ENCODE measurements at places on chromosomes 4 and X.

DNA sequence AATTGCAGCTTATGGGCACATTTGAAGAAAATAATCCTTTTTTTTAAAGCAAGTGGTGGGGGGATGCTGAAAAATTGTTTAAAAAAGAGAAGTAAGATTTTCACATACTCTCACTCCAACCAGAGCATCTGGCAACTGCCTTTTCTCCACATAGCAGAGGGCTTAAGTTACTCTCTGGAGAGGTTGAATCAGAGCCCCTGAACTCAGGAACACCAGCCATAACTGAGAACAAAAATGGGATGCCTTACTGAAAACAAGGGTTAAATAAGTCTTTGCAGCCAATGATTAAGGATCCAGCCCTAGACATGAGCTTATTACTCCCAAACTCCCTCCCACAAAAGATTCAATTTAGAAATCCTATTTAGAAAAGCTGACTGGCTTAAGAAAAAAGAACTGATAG, 27.5 kb downstream of the CASK start:
- DNase-seq = no peak

GRCh38 chr4:152572417-152573086, 36.7 kb upstream of the FBXW7 start:
- no peak for DNase-seq

- DNase-seq = no peak
These were observed 41.5 kb downstream of the CLCN4 start for GRCh38 chrX:10198254-10198653.

- peak; percentile 41 for DNase-seq
These were observed 6.4 kb downstream of the HSPA4L start for GRCh38 chr4:127788517-127788916.

GRCh38 chr4:113559947-113560346, 201.6 kb downstream of the CAMK2D start:
- DNase-seq = no peak

DNA sequence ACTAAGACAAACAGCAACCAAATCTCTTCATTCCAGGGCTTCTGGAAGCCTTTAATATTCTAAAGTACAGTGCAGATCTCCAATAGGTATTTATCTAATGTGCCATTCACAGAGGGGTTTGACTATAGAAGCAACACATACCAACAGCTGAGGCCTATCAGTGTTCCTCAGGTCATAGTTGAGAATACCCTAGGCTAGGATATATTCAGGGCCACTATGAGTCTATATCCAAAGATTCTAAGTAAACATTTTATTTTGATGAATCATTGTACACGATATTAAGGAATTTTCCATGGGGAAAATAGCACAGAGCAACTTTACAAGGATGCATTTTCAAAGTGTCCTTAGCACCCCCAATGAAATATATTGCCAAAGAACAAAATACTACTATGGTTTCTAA, 9.7 kb downstream of the SMIM10 start:
- DNase-seq = peak; percentile 25

DNA sequence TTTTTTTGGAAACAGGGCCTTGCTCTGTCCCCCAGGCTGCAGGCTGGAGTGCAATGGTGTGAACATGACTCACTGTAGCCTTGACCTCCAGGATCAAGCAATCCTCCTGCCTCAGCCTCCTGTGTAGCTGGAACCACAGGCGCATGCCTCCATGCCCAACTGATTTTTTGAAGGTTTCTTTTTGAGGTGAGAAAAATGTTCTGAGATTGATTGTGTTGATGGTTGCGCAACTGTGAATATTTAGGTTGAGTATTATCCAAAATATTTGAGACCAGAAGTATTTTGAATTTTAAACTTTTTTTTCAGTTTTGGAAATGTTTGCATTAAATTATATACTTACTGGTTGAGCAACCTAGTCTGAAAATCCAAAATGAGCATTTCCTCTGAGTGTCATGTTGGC, 2.6 kb upstream of the CCNI start:
- DNase-seq = no peak

- DNase-seq = no peak
These were observed 32.4 kb downstream of the CASP3 start for GRCh38 chr4:184616633-184617551.

GRCh38 chrX:13571136-13571535, 1.7 kb downstream of the EGFL6 start:
- no peak for DNase-seq

DNA sequence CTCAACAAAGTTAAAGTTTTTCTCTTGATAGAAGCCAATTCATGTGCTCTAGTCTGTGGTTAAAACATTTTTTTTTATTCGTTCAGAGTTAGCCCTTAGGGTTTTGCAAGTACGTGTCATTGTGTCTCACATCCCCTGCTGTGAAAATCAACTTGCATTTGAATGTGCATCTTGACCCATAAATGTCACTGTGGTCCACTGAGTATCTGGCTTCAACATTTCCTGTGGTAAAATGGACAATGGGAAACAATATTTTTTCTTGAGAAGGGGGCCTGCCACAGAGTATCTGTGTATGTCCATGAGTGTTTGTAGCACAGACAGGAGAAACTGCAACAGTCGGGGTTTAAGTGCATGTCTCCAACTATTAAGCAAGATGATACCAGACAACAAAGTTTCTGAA, 554.8 kb upstream of the TENM3 start:
- no peak for DNase-seq

GRCh38 chr4:4762909-4763821, 96.3 kb upstream of the MSX1 start:
- DNase-seq = no peak

DNA sequence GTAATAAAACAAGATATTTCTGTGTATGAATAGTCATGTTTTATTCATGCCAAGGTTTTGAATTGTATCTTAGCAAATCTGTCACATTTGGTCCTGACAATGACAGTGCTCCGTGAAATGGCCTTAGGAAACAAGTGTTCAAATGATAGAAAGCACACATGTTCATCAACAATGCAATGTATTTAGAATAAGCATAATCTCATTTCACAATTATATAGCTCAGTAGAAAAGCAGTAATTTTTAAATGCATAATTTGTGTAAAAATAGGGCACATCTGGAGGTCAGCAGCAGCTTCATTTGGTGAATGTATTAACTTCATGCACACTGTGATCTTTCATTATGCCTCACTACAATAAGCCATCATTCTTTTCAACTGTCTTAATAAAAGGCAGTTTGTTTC, 380.4 kb downstream of the GPM6A start:
- no peak for DNase-seq

GRCh38 chrX:43514820-43515219, 141.3 kb upstream of the MAOA start:
- DNase-seq = no peak

Measured in hematopoietic multipotent progenitor cell treated with erythropoietin and hydrocortisone succinate and interleukin-3 and kit ligand, for 8 days (in vitro differentiated cells).